ENCODE measurements at places on chromosomes 2 and 18.
A peak's percentile ranks its signal among the peaks of the same experiment; 100 is the strongest.

- DNase-seq = no peak
Measured at GRCh38 chr2:41869542-41870264, 178.1 kb upstream of the PKDCC start.

- DNase-seq = no peak
Measured at GRCh38 chr2:218180467-218181114, 13.8 kb upstream of the CXCR1 start.

DNA sequence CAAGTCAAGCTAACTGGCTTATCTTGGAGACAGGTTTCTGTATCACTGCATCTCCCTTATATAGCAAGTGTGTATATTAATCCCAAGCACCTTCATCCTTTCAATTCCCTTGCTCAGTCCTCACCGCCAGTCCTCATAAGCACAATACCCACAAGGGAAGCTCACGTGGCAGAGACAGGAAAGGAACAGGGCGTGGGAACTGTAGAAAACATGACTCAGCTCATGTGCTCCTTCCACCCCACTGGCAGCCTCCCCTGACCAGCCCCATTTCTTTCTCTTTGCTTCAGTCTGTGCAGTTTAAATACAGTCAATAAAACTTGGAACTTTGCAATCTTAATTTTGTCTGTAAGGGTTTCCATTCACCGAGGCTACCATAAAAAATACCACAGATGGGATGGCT, 36.5 kb upstream of the CDH19 start:
- no peak for DNase-seq

DNA sequence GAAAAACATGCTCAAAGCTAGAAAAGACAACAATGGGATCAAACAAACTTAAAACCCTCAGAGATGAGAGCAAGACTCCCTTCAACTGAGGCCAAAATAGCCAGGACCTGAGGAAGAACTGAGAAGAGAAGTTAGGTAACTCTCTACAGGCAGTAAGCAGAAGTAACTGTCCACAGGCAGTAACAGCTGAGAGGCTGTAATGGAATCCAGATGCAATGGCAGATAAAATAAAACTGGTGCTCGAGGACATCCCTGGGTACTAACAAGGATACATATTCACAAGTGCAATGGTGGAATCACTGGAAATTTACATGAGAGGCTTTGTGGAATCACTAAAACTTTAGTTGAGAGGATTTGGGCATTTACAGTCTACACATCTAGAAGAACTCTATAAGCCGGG, 30.4 kb upstream of the C2orf66 start:
- no peak for DNase-seq

- no peak for DNase-seq
Measured at GRCh38 chr2:98160554-98160953, 73.6 kb downstream of the VWA3B start.

DNA sequence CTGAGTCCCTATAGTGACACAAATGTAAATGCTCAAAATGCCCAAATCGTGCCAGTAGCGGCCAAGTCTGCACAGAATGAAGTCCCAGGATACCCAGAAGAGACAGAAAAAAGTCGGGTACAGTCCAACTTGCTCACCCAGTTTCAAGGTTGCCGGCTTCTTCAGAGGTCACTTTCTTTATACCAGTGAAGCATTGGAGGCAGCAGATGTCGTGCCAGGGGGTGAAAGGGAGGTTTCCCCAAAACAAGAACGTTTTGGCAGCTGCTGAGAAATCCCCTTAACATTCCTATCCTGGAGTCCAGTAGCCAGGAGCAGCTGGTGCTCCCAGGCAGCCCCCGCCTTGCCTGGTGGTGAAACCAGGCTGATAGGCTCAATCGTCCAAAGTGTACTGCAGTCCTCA, 58.1 kb upstream of the MCFD2 start:
- no peak for DNase-seq

DNA sequence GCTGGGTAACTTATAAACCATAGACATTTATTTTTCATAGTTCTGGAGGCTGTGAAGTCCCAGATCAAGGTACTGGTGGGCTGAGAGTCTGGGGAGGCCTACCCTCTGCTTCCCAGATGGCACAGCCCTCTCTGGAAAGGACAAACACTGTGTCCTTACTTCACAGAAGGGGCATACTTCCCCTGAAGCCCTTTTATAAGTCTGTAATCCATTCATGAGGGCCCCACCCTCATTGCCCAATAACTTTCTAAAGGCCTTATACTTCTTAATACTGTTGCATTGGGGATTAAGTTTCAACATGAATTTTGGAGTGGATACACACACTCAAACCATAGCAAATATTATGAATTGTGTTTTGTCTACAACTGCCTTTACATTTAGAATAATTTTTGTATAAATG, 36.0 kb downstream of the ATIC start:
- DNase-seq = no peak

GRCh38 chr2:85987266-85988174, 98.7 kb upstream of the ST3GAL5 start:
- DNase-seq = no peak

DNA sequence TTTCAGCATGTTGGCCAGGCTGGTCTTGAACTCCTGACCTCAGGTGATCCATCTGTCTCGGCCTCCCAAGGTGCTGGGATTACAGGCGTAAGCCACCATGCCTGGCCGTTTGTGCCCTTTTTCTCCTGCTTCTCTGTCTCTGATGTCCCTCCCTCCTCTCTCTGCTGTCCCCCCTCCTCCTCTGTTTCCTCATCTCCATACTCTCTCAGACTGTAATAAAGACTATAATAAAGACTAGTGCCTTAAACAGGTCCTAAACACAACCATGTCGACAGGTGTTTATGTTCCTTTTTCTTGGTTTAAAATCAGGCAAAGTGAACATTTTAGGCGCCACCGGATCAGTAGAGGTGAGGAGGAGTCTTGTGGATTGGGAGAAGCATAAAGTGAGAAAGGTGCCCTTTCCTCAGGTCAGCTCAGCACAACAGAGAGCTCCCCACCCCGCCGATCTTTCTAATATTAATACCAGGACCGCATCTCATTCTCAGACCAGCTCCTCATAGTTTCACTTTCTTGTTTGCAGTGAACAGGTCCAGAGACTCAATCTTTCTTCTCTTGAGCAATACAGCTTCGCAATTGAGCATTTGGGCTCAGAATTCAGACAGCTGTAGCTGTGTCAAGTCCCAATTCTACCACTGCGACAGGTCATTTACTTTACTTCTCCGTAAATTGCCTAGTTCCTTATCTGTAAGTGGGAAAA, 23.7 kb downstream of the TIMM21 start:
- DNase-seq = no peak

DNA sequence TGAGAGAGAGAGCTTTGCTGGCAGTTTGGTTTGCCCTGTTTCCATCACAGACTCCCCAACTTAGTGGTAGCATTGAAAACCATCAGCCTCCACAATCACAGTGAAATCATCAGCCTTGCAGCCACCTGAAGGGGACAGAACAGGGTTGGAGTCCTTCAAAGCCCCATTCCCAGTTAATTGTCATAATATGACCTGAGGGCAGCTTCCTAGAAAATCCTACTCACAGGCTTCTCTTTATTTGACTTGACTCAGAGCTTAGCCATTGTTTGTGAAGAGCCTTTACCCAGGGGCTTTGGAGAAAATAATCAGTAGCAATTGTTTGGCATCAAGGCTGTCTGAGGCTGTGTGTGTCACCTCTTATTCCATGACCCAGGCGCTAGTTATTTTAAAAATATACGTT, 308.7 kb downstream of the CBLN2 start:
- DNase-seq = peak; percentile 8

DNA sequence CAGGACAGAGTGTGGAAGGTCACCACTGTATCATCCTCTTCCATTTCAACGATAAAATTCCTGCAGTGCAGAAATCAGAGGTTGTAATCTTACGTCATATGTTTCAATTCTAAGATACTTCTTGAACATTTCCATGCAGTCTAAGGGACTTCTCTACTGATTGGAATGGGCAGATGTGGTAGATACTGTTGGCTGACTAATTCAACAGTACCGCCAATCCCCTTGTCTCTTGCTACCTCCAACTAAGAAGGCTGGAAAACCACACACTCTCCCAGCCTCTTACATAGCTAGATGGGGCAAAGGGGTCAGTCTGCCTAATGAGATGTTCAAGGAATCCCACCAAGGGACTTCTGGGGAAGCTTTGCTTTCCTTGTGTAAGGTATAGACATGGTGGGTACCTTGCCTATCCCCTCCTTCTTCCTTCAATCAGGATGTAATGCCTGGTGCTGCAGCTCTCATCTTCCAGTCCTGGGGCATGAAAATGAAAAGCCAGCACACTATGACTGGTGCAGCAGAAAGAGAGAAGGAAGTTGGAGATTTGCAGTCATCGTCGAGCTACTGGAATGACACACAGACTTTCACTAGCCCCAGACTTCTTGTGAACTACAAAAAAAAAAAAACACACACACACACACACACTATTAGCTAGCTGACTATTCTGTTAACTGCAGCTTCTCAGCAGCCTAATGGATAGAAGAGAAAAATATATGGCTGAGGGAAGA, 84.1 kb downstream of the ALPK2 start:
- no peak for DNase-seq

DNA sequence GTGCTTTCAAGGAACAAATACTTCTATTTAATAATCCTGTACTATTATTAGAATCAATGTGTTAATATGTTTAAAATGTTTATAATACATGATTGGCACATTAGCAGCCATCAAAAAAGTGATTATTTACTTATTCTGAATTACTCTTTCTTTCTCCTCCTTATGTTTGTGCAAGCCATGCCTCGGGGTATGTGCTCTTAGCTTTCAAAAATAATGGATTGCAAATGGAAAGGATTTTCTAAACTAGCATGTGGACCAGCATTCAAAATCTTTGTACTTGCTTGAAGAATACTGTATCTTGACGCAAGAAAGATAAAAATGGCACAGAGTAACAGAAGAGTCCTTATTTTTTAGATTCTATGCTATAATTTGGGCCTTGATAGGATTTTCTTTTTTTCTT, 156.5 kb downstream of the CDH7 start:
- DNase-seq = no peak

DNA sequence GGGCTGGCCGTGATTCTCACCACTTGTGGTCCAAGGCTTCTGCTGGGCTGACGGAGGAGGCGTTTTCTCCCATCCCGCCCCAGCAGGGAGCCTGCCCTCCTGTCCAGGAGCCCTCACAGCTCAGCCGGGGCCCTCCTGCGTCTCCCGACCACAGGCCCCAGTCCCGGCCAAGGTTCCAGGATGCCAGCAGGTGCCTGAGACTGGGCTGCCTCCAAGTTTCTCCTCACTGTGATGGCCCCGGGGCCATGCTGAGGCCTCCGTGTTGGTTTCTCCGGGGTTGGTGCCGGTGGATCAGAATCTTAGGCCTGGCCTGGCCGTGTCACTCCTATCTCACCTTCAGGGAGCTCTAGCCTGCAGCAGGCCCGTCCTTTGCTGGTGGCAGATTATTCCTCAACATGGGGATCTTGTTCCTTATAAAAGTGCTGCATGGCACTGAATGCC, 5.9 kb downstream of the KCNG2 start:
- DNase-seq = no peak

GRCh38 chr2:123283431-123283830, 741.7 kb upstream of the CNTNAP5 start:
- DNase-seq = no peak

GRCh38 chr2:133422931-133423351, 145.3 kb downstream of the NCKAP5 start:
- DNase-seq = no peak

DNA sequence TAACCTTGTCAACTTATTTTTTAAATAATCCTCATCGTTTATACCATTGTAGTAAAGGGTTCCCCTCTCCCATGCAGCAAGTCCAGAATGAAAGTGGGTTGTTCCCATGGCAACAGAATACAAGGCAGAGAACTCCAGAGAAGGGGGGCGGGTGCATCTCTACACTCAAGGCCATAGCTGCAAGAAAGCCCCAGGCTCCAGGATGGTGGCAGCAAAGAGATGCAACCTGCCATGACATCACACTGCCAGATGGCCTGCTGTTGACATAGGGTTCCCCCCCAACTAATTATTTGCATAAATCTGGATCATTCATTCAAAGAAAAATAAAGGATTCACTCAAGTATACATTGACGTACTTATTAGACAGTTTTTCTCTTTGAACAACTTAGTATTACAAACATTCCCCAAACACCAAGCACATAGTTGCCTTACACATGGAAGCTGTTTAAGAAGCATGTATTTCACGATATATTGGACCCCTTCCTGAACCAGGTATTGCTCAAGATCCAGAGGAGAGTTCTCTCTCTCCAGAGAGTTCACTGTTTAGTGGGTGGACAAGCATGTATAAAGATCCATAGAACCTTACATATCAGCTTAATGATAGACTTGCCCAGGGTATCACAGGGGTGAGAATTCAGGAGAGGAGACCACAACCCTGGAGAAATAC, 87.4 kb upstream of the KLF7 start:
- no peak for DNase-seq
